ENCODE measurements at places on chromosomes 1 and 21.

GRCh38 chr1:113940365-113941244, 11.5 kb downstream of the HIPK1 start:
- no peak for DNase-seq

- peak; percentile 45 for DNase-seq
Measured at GRCh38 chr1:53172426-53173128, 24.0 kb upstream of the CPT2 start.

- DNase-seq = no peak
Measured at GRCh38 chr21:37459575-37459974, 93.0 kb downstream of the DYRK1A start.

GRCh38 chr1:15816674-15817073, 9.2 kb upstream of the UQCRHL start:
- DNase-seq = no peak

DNA sequence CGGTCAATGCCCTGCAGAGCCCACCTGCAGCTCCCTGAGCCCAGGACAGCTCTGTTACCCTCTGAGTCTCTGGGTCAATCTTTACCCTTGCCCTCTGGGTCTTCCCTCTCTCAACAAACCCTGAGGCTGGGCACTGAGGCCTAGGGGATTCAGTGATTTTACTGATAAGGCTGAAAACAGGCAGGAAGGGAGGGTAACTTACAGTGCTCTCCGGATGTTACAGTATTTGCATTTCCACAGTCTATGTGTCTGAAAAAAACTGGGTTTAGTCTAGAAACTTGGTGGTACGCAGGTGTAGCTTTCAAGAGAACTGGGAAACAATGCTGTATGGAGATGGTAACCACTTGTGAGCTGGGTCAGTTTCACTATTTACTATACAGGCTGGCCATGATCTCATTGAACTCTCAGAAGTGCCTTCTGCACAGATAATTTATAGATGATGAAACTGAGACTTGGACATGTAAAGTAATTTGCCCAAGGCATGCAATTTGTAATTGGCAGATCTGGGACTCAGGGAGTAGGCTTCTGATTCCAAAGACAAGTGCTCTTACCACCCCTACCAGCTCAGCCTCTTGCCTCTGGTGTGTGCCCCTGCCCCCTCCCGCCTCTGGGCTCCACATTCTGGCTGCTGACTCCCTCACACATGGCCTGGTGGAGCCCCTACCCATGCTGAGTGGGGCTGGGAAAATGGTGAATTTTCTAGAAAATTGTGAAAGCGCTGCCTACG, 48.8 kb downstream of the TENT5C start:
- peak; percentile 58 for DNase-seq

GRCh38 chr1:159652506-159652905, 61.9 kb downstream of the CRP start:
- DNase-seq = no peak

GRCh38 chr21:46052703-46053651, 44.9 kb upstream of the COL6A2 start:
- no peak for DNase-seq

DNA sequence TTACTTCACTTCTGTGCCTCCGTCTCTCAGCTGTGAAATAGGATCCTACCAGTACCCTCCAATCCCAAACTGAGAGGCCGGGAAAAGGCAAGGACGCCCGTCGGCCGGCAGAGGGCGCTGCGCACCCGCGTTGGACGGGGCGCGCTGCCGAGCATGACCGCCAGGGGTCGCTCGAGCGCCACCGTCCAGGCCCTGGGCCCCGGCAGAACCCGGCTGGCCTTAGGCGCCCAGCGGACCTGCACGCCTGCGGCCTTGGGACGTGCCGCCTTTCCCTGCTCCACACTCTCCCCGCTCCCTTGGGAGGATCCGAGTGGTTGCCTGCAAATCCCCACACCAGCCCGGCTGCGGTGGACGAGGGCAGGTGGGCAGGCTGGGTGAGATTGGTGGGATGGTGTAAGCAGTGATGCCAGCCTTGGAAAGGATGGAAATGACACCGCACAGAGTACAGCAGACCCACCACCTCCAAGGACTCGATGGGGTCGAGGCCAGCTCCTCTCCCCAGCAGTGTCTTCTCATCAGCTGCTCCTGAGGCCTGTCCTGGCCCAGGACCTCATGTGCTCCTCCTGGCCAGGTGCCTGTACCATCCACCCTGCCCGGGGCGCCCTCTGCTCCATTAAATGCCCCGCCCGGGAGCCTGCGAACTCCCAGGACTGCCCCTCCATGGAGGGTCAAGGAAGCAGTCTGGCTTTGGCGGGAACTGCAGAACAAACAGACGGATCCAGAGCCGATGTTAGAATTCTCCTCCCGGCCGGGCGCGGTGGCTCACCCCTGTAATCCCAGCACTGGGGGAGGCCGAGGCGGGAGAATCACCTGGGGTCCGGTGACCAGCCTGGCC, 47.4 kb upstream of the LBR start:
- DNase-seq = peak; percentile 82

- DNase-seq = no peak
Measured at GRCh38 chr1:69491416-69491815, 76.3 kb upstream of the LRRC7 start.

GRCh38 chr1:34785231-34785874, 4.3 kb downstream of the GJB3 start:
- no peak for DNase-seq

DNA sequence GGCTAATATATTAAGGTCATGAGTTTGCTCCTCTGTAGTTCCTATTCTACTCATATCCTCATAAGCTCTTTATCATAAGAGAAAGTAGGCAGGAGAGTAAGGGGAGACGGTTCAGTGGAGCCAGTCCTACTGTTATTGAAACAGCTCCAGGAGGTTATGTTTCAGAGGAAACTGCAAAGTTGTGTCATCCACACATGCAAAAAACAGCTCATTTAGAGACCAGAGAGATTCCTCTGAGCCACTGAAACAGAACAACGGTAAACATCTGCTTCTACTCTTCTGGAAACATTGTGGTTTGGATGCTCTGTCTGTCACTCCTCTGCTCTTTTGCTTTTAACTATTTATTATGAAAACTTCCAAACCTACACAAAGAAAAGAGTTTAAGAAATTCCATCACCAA, 66.3 kb upstream of the PPP2R5A start:
- DNase-seq = no peak

DNA sequence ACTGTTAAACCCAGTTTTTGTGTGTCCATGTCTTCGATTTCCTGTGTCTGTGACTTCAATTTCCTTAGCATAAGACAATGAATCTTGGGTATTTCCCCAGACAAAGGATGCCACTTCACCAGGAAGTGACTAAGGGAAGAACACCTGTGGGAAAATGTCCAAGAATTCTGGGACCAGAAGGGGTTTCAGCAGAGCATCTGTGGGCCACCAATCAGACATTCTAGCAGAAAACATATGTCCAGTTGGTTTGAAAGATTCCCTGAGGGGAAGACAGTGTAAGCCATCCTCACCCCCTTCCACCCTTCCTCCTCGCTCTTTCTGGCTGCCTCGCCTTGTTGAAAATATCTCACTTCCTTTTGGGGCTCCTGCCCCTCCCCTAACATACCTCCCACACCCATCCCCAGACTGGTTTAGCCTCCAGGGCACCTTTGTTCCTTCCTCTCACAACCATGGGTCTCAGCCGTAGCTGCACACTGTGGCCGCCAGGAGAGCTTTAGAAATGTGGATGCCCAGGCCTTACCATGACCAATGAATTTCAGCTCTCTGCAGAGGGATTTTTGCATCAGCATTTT, 25.5 kb upstream of the IFNAR1 start:
- DNase-seq = peak; percentile 25

DNA sequence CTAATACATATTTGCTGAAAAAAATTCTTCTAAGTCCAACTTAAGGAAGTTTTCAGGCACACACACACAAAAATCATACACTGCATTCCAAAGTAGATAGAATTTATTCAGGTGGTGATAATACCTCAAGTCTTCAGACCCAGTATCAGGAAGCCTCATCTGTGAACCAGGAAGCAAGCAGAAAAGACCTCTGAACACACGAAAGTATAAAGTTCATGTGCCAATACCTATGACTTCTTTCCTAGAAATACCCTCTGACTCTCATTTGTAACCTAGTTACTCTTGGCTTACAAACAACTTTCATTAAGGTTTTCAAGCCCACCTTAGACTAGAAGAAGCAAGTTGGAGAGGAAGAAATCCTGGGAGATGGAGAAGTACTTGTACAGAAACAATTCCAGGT, 35.7 kb upstream of the IFNLR1 start:
- no peak for DNase-seq

DNA sequence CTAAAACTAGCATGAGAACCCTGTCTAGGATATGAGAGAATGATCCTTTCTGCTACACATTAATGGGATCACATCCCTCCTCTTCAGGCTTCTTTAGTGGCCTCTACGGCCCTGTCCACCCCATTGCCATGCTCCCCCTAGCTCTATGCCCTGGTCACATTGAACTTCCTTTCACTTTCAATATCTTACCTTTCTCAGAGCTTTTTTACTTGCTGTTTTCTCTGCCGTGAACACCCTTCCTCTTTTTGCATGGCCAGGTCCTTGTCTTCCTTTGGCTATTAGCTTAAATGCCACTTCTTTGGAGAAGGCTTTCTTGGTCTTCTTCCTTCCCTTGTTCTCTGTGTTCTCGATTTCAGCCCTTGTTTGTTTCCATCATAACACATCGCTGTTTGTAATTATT, 97.4 kb downstream of the GIPC2 start:
- peak; percentile 21 for DNase-seq

DNA sequence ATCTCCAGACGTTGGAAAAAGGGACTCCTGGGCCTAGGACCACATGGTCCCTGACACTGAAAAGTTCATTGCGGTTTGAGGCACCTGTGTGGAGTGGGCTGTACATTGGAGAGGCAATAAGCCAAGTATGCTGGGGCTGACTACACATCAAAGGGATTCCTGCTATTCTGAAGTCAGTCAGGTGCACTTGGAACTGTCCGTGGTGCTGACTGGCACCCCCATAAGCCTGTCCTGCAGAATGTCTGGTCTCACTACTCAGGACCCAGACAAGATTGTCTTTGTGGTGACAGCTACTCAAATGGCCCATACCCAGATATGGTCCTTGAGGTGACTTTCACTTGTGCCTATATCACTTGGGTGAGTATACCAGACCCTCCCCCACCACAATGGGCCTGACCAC, 150.6 kb downstream of the RWDD3 start:
- DNase-seq = no peak

GRCh38 chr1:203839081-203839480, 22.3 kb upstream of the SNRPE start:
- no peak for DNase-seq

GRCh38 chr1:76668046-76668445, 199.2 kb upstream of the ST6GALNAC5 start:
- no peak for DNase-seq

DNA sequence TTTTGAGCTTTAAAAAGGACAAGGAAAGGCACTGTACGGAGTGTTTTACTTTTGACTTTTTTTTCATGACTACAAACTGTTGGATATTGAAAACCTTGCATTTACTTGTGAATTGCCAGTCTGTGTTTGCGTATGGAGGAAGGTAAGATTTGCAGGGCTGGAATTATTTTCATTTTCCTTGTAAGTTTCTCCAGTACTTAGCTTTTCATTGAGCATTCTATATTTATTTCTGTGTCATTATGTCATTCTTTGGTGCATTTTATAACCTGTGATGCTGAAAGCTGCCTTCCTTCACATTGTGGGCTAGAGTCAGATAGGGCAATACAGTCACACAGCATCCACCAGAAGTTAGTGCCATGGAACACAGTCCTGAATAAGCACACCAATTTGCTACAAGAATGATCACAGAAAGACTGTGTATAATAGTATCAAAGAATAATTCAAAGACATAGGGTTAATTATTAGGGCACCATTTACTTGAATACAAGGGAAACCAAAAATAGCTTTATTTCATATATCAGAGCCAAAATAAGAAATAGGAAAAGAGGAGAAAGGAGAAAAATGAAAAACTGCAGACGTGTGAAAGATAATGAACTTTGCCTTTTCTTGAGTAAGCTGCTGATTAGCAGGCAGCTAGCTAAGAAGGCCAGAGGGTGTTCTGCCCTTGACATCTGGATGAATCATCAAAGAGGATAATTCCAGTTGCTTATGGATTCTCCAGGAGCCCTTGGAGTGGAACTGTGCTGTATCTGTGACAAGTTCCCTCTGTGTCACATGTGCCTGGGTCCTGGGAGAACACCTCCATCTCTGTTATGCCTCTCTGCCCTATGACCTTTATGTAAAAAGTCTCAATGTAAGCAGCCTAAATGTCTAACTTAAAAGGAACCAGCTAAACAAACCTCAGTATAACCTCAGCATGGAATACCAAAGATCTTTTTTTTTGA, 8.0 kb upstream of the FAM20B start:
- no peak for DNase-seq

- DNase-seq = no peak
Measured at GRCh38 chr1:243745356-243745755, 104.7 kb downstream of the AKT3 start.

DNA sequence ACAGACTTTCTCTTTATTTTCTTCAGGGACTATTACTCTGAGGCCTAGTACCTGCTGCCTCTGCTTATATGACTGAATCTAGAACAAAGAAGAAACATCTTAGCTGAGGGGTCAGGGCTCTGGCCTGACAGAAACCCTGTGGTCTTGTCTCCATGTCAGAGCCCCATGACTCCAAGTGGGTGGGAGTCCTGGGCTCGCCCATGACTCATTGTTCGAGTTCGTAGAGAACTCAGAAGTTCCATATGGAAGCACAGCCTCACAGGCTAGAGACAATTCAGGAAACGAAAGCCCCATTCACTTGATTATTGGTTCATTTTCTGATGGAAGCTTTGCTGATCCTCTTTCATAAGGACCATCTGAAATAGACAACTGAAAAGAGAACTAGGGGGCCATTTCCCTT, 73.2 kb downstream of the CD58 start:
- no peak for DNase-seq

DNA sequence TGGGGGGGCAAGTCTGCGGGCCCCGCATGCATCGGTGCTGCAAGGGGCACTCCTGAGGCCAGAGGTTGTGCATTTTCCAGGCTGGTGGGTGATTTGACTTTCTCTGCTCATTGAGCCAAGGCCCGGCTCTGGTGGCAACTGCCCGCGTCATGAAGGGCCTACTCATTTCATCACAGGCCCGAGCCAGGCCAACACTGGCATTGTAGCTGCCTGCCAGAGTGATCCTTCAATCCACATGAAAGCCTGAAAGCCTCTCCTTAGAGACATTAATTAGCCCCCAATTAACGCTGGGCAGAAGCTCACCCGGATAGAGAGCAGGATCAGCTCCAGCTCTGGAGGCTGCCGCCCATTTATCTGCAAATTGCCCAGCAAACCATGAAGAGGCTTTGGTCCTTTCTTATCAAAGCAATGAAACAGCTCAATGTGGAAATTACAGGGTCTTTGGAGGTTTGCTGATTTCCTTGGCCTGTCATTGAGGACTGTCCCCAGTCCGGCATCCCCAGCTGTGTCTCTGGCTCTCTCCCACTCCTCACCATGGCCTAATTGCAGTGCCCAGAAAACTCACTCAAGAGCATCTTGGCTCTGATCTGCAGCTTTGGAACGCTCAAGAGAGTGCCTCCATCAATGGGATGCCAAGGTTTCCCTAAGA, 50.4 kb upstream of the STUM start:
- no peak for DNase-seq

All from memory B cell (primary cell).